Kidney epithelial cell (primary cell): ENCODE measurements at places on chromosomes 3 and 15. TPM values are rescaled to one million over a fixed set of nuclear protein-coding genes. Genes with fewer than 3 reads are reported as not detected.

GRCh38 chr15:67593562-67593961, 51.1 kb downstream of the MAP2K5 start:
- DNase-seq = no peak

FGF7 gene
- total RNA-seq = not detected in 2 replicates

DNA sequence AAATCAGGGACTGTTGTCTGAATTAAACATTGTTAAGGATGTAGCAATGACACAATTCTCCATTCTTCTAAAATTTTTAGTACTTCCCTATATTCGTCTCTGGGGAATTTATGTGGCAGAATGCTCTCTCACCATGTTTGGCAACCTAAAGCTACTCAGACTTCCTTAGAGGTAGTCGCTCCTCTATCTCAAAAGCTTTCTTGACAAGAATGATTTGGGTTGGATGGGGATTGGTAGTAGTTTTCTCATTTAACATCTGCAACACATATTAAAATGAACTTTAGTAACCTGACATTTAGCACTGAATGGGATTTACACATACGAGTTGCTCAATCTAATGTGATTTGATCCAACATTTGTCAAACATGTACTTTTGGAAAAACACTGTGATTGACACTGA, 233.3 kb downstream of the RBMS3 start:
- DNase-seq = no peak

DNA sequence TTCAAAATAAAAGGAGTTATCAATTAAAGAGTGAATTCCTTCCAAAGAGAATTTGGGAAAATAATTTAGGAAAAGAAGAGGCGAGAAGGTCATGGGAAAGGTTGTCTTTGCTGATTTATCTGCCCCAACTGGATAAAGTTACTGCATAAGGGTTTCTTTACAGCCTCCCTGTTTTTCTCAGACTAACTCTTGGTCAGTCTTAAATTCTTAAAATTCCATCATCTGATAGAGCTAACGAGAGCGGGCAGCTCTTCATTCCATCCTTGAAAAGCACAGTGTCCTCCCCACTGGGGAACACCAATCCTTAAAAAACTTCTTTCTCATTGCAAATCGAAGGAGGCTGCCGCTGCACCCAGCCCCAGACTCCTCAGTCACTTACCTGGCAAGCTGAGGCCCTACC, 107.2 kb downstream of the PGPEP1L start:
- no peak for DNase-seq

DNA sequence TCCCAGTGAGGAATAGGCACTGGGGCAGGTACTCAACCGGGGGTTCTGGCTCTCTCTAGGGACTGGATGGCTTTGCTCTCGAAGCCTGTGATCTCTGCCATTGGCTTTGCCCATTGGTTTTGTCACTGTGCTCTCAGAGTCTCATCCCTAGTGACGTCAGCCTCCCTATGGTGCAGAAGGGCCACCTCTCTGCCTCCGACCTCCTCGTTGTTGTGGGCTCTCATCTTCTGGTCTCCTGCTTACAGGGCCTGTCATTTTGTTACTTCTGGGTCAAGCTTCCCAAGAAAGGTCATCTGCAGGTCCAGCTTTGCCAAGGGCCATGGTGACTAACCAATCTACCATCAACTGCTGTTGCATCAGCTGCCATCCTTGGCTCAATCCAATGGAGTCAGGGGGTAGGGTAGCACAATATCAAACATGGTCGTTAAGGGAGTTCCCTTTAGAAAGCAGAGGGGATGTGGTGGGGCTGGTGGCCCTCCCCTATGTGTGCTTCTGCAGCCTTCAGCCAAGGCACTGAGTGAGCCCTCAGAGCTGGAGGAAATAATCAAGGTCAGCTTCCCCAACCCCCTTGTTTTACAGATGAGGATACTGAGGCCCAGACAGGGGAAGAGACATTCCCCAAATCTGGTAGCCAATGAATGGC, 13.4 kb upstream of the RAD18 start:
- no peak for DNase-seq

DNA sequence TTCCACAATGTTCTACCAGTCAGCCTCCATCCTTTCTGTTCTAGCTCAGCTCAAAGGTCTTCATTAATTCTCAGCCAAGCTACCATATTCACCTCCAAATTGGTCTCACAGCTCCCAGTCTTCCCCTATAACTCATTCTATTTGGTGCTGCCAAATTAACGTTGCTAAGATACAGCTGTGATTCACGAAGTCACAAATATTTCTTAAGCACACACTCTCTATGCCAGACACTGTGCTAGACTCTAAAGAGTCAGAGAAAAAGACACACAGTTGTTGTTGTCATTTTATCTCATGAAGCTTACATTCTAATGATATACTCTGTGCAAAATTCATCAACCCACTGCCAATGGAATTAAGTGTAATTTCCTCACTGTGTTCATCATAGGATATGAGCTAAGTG, 102.8 kb downstream of the FRMD5 start:
- DNase-seq = peak; percentile 10

- no peak for DNase-seq
Measured at GRCh38 chr15:66654739-66655375, 47.2 kb upstream of the SMAD6 start.

DNA sequence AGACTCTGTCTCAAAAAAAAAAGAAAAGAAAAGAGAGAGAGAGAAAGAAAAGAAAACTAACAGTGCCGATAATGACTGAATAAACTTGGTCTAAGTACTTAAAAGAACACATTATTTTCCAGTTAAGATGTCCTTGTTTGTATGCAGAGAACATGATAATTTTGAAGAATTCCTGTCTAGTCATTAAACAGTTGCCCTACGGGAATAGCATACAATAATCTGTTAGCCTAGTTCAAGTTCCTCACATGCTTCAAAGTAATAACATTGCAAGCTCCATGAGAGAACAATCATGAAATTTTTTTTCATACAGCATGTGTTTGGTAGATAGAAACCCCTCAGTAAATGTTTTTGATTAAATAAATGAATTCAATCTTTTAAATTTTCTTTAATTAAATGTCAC, 23.1 kb upstream of the BHLHE40 start:
- DNase-seq = no peak

GRCh38 chr3:191557322-191557721, 96.4 kb downstream of the PYDC2 start:
- no peak for DNase-seq

SLC9C1 gene
- 2.2 TPM in 1 of 2 replicates, not detected in the other for total RNA-seq

NECTIN3 gene
- 18.2 and 22.9 TPM in 2 replicates for total RNA-seq

DNA sequence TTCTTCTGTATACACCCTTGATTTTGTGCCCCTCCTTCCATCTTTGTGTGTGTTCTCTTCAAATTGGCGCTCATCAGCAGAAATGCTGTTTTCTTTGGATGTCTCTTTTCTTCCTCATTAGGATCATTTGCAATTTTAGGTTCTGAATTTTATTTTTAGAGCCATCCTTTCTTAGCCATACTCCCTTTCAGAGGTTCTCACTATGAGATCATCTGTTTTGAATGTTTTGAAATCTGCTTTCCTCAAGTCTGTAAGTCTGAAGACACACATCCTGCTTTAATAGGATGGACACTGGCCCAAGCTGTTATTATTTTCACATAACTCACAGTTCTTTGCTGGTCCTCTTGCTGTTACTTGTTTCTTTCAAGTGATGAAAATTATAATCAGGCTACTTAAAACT, 124.8 kb downstream of the BDH1 start:
- DNase-seq = no peak

GRCh38 chr3:149920119-149920518, 50.6 kb downstream of the PFN2 start:
- no peak for DNase-seq

GRCh38 chr15:78811825-78812183, 540 bp upstream of the ADAMTS7 start:
- no peak for DNase-seq

CRTC3 gene
- 14.1 and 18.8 TPM in 2 replicates for total RNA-seq

DNA sequence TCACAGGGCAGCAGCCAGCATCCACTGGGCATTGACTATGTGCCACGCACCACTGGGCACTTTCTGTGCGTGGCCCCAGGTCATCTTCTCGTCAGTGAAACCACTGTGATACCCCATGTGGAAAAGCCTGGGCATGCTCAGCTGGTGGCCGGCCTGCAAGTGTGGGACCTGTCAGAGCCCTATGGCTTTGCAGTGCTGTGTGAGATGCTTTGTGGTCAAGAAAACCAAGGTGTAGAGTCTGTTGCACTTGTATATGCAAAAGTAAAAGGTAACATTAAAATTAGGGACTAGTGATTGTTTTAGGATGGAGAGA, 69.5 kb downstream of the PGPEP1L start:
- no peak for DNase-seq
